ENCODE measurements at places on chromosomes 5 and 9.

- DNase-seq: no peak
Observed at GRCh38 chr9:136255166-136255538, 9.5 kb upstream of the QSOX2 start.

DNA sequence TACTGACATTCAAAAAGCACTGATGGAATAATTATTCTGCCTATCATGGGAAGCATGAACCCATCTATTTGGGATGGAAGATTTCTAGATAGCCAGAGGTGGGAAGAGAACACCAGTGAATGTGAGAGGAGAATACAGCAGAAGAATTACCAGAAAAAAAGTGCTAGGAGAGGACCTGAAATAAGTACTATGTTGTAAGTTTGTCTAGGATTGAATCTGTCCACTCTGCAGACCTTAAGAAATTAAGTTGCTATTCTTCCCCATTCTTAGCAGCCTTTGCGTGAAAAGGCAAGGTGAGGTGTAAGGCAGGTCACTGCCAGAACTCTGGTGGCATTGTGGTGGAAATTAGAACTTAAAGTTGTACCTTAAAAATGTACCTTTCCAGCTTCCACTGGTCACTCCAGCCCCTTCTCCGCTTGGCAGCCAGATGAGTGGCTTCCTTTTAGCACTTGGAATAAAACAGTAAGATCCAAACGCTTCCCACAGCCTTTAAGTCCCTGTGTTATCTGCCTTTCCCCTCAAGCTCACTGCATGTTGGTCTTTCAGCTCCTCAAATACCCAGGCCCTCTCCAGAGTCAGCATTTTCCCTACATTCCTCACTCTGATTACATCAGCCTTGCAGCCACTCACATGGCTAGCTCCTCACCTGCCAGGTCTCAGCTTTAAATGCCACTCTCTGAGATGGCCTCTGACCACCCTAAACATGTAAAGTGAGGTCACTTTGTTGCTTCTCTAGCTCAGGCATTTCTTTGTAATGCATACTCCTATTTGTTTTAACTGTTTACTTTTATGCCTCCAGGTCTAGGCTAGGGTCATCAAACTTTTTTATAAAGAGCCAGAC is 253.0 kb downstream of the EPB41L4A start:
- DNase-seq: no peak

DNA sequence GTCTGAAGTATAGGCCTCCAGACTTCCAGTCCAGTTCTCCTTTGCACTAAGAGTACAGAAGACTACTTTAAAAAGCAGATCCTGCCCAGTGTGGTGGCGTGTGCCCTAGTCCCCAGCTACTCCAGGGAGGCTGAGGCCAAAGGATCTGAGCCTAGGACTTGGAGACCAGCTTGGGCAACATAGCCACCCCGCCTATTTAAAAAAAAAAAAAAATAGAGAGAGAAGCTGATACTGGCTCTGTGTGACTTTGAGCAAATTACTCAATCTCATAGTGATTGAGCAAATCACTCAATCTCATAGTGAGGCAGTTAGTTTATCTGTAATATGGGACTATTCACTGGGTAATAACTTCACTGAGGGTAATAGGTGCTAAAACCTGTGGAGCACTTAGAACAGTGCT is 43.6 kb upstream of the KDM4C start:
- no peak for DNase-seq

- DNase-seq: no peak
Observed at GRCh38 chr5:69288069-69288468, 44.5 kb downstream of the CCDC125 start.

DNA sequence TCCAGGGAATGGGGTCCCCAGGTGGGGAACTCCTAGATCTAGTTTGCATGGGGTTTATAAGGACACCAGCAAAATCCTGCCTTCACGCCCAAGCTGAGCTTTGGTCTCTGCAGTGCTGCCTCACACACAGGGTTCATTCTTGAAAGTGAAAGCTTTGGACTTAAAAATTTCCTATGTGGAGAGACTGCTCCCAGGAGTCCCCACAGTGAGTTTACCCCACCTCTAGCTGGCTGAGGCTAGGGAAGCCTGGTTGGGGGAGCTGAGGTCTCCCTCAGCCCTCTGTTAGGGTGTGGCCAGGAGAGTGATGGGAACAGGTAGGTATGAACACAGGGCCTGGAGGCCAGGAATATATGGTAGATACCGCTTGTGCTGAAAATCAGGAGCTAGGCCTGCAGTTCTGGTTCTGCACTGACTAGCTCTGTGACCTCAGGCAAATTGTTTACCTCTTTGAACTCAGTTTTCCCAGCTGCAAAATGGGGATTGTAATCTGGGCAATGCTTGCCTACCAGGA is 41.5 kb upstream of the LARP1 start:
- no peak for DNase-seq

GRCh38 chr5:19950897-19951296 is 37.1 kb downstream of the CDH18 start:
- no peak for DNase-seq

GRCh38 chr5:110082863-110083262 is 393.1 kb downstream of the MAN2A1 start:
- no peak for DNase-seq

DNA sequence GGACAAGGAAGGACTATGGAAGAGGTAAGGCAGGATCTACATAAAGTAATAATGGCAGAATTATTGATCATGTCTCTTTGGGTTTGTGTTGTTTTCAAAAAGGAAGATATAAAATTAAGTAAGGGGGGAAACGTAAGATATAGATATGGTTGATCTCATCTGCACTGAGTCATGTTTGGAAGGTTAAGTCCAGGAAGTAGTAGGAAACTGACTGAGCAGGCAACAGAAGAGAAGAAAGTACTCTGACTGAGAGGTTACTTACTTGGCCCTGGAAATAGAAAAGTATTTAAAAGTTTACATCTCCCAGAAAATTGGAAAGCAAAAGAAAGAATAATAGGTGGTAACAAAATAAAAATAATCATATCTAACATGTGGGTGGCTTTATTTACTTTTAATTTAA is 405.3 kb upstream of the RGMB start:
- no peak for DNase-seq

- no peak for DNase-seq
Observed at GRCh38 chr9:71363286-71363961, 242.0 kb upstream of the TRPM3 start.

DNA sequence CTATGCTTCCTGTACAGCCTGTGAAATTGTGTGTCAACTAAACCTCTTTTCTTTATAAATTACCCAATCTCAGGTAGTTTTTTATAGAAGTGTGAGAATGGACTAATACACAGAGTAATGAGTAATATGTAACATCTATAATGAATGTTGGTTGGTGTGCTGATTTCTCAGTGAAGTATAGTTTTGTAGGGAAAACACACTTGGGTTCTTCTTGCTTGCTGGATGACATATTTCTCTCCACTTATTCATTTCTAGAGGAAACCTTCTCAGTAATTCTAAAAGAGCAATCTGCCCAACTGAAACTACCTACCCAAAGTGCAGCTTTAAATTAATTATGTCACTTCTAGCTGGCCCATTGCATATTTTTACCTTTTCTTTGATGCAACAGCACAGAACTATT is 81.1 kb upstream of the RORB start:
- no peak for DNase-seq

- no peak for DNase-seq
Observed at GRCh38 chr9:106964822-106965525, 102.0 kb downstream of the ZNF462 start.

GRCh38 chr9:78612091-78612490 is 315.2 kb downstream of the PSAT1 start:
- no peak for DNase-seq

- DNase-seq: no peak
Observed at GRCh38 chr9:104915753-104916152, 12.2 kb downstream of the ABCA1 start.

- peak; percentile 18 for DNase-seq
Observed at GRCh38 chr9:78121488-78121887, 89.9 kb upstream of the GNAQ start.

- DNase-seq: no peak
Observed at GRCh38 chr9:121976751-121977150, 116.4 kb downstream of the TTLL11 start.

DNA sequence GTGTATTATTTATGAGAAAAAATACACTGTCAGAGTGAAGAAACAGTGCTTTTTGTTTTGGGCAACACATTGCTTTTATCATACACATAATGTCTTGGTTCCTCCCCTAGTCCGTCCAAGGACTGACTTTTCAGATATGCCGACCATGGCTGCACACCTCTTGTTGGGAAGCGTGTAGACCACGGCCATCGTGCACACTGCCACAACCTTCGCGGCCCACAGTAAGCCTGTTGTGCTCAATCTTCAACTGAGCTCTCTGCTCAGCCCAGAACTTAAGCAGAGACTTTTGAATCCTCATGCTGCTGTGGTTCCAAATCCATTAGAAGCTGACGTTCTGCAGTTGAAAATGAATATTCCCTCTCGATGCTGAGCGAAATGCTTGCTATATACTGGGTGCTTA is 157.6 kb upstream of the IRX2 start:
- no peak for DNase-seq

DNA sequence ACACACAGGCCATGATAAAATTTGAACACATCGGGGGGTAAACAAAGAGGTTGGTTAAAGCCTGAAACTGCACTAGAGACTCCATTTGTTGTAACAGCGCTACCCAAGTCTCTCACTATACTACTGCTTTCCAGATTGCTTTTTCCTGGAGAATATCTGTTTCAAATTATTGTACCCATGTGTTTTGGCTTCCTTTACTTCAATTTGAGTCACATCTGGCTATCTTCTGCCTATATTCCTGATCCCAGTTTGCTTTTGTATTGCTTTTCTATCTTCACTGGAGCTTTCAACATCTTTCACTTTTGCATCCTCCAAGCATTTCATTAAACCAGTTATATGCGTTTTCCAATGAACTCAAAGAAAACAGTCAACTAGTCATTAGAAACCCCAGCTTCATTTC is 404.7 kb downstream of the MLLT3 start:
- no peak for DNase-seq

DNA sequence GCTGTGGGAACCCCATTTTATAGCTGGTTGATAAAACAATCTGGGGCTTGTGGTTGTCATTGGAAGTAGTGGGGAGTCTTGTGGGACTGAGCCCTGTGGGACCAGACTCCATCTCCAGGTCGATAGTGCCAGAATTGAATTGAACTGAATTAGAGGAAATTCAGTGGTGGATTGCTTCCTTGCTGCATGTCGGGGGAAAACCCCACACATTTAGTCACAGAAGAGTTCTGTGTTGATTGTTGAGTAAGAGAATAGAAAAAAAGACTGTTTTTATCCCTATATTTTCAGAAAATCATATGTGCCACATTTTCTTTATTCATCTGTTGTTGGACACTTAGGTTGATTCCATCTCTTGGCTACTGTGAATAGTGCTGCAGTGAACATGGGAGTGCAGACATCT is 209.7 kb downstream of the ARHGEF28 start:
- no peak for DNase-seq

DNA sequence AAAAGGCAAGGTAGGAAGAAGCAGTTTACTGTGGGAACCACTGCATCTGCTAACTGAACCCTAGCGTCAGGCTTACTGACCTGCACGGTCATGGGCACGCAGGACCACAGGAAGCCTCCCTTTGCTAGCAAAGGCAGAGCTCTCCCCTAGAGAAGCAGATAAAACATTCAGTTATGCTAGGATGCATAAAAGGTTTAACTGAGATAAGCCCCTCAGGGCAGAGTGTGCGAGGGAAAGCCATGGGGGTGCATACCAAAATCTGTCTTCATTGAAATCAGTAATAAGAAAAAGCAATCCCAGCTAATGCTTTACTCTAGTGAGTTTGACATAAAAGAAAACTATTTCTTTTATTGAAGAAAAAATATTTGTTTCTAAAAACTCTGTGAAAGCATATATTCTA is 2403.7 kb upstream of the C9orf72 start:
- no peak for DNase-seq

DNA sequence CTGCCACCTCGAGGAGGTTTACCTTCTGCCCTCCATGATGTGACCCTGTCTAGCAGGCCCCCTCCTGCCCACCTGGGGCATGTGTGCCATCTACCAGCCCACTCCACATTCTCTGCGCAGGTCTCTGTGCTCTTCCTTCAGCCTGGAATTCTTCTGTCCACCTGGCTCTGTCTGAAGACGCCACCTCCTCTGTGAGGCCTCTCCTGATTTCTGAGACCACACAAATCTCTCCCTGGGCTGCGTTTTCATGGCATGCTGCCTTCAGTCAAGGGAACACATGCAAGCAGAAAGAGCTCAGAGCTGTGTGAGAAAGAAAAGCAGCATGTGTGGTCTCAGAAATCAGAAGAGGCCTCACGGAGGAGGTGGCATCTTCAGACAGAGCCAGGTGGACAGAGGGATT is 22.1 kb downstream of the FOXE1 start:
- DNase-seq: no peak

DNA sequence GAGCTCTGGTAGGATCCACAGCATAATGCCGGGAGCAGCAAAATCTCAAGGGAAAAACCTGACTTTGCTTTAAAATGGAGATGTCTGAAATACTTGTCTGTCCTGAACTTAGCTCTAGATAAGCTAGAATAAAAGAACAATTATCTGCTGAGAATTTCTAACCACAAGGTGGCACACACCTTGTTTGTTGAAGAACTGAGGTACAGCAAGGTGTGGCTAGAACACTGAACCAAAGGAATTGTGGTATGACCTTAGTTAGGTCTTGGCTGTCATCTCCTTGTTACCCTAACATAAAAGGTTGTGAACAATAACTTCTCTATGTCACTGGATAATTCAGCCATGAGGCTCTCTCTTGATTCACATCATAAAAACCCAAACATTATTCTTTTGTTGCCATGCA is 72.3 kb upstream of the ANXA1 start:
- no peak for DNase-seq
